GM23338 (cell line): ENCODE measurements at places on chromosomes 12 and 14.

DNA sequence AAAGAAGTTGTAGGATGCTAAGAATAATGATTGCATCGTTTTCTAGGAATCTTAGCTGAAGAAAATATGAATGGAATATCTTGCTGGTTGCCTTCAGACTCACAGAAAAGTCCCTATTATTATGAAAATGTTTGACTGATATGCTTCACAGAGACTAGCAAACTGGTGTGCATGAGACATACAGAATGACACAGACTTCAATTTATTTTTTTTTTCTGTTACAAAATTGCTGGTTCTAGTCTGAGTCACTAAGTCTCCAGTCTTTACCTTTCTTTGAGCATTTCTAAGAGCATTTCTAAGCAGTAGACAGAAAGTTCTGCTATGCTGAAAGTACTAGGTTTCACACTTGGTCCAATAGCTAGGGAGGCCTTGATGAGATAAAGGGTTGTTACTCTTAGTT lies 377.6 kb upstream of the ATP2B1 start:
- DNase-seq: no peak

DNA sequence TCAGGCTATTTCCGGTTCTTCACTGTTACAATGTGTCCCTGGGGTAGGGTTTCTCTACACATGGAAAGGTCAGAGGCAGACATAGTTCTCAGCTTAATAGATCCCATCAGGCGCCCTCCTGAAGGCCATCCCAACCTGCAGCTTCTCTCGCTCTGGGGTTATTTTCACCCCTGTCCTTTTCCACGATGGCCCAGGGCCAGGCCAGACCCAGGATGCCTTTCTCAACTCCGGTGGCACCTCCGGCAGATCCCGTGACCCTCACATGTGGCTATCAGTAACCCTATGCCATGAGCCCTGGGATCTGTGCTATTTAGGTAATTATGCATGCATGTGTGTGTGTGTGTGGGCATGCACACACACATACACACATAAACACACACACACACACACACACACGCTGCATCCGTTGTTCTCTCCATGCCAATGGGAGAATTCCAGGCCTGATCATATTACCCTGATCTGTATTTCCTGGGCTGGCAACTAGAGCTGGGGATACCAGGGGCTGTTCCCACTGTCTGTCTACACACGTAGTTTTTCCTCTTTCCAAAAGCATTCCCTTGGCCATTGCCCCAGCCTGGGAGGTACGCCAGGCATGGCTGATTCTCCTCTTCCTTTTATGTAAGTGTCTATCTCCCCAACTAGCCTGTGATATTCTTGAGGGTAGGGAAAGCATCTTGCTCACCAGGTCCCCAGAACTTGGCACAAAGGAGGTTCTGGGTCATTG lies 51.2 kb upstream of the NOS1 start:
- no peak for DNase-seq

DNA sequence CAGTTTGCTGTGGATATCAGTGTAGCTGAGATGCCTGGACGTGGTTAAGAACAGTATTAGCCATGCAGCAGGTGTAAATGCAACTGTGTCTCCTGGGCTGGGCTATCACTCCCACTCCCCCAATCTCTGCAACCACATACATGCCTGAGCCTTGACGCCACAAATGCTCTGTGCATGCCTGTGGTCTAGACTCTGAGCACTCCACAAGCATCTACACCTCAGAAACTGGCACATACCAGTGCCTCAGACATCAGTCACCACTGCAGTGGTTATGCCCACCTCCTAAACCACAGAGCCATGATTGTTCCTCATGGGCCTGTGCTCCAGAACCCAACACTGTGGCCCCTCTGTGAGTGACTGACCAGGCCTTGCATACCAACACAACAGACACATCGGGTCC lies 226.8 kb upstream of the ALG10 start:
- no peak for DNase-seq

DNA sequence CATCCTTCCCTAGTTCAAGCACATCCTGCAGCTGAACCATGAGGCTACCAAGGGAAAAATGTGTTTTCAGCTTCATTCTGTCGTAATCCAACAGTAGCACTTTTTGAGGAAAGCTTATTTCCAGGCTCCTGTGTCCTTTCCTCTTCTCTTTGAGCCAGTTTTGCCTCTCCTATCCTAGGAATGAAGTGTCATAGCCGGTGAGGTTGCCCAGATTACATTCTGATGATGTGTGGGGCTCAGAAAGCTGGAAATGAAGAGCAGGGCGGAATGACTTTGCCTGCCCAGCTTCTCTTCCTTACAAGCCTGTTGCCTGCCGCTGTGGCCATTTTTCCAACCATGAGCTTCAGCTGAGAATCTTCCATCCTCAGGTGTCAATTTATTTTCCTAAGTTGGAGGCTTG lies 381.8 kb downstream of the NUAK1 start:
- DNase-seq: no peak

DNA sequence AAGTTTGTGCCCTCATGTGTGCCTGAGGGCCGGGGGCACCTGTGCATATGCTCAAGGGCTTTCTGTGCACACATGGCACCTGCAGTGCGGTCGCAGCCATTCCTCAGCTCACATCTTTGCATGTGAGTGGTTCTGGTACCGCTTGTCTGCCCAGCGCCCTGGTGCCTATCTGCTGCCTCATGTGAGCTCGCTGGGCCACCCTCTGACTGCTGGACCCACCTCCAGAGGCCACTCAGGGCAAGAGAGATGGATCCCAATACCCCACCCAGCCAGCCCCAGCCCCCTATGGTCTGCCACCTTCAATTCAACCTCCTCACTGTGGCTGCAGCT lies 5.4 kb upstream of the AMN start:
- no peak for DNase-seq

DNA sequence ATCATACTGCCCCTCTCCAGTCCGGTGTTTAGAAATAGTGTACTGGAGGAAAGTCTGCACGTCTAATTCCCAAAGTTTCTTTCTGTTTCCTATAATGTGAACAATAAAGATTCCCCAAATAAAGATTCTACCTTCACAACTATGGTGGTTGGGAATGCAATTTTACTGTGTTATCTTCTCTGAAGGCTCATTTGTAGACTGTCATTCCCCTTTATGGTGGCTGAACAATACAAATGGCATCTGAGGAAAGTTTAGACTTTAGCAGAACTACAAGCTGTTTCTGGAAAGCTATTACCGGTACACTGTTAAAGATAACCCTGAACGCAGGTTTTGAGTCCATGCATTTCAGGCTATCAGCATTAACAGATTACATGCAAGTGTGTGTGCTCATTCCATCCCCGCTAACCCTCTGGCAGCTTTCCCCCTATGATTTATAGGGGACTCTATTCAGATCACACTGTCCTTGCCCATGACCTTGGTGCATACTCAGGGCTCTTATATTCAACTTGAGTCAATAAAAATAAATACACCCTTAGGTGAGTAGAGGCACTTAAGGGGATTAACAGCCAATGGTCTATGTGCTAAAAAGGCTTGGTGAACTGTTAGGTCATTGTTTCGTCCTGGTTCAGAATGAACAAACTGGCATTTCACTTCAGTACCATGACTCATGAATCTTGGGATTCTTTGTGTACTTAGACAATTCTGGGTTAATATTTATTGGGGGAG lies 60.7 kb upstream of the PYGL start:
- no peak for DNase-seq

DNA sequence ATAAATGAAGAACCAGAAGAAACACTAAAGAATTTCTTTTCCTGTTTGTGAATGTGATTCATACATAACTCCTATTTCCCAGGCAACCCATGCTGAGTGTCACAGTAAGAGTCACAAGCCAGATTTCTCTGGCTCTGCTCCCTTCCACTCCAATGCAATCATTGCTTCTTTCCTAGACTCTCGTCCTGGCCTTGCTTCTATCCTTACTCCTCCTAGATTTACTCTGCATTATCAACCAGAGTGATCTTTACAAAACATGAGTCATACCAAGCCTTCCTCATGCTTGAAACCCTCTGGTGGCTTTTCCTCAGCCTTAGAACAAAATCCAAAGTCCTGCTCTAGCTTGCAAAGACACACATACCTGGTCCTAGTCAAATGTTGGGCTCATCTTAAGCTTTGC lies 13.3 kb downstream of the IL22 start:
- no peak for DNase-seq

- no peak for DNase-seq
Observed at GRCh38 chr14:101556566-101557320, 4.6 kb upstream of the DIO3 start.

DNA sequence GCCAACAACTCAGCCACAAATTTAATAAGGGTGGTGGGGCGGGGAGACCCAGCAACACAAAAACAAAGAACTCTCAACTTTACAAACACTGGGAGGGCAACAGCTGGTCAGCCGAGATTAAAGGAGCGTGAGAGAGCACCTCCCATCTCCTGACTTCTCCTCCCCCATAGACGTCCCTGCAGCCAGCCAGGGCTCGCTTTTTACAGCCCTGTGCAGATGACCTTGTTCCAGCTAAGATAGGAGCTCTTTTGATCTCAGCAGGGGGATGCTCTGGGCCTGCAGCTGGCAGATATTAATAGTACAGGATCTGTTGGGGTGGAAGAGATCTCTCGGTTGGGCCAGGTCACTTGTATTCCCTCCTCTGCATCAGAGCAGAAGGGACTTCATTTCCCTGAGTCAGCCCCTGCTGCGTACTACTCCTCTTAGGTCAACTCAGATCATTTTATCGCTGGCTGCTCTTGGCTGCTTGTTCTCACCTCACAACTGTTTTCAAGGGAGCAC lies 475.8 kb downstream of the RAD51B start:
- DNase-seq: no peak

- DNase-seq: no peak
Observed at GRCh38 chr14:61670576-61670975, 24.7 kb upstream of the HIF1A start.

DNA sequence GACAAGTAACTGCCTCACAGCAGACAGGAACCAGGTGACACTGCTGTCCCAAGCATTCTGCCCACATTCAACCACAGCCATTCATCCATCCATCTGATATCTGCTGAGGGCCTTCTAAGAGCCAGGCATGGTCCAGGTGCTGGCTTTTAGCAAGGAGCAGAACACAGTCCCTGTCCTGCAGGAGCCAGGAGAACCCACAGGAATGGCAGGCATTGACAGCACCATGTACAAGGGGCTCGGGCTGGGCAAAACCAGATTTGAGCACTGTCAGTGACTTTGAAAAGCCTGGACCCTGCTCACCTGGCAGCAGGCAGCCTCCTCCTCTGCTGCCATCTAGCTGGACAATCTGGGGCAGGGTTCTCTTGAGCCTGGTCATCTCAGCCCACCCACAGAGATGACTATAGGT lies 137.0 kb downstream of the ZFP36L1 start:
- DNase-seq: no peak

DNA sequence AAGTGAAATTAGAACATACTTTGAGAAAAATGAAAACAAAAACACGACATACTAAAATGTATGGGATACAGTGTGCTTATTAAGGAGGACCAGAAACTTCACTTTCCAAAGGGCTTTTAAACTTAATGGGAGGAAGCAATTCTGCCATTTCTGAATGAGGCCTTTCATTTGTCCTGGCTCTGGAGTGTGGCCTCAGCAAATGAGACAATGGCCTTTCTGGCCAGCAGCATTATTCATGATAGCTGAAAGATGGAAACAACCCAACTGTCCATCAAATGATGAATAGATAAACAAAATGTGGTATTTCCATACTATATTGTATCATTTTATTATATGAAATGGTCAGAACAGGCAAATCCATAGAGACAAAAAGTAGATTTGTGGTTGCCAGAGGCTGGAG lies 338.6 kb downstream of the CEP128 start:
- DNase-seq: no peak

DNA sequence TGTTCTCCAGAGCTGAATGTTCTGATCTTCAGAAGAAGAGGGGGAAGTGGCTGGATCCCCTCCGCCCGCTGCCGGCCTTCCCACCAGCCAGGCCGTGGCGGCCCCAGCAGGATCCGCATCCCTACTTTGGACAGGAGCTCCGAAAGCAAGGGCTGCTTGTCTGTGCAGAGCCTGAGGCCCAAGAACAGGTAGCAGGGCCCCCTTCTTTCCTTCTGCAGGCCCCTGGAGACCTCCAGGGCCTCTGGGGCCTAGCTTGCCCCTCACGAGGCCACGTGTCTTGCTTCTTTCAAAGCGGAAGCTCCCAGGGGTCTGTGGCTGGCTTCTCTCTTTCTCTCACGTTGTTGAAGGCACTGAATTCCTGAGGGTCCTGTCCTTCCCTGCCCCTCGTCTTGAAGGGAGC lies 13.2 kb downstream of the PGF start:
- no peak for DNase-seq

GRCh38 chr14:74525361-74525851 lies 31.8 kb downstream of the ISCA2 start:
- no peak for DNase-seq

- no peak for DNase-seq
Observed at GRCh38 chr14:101962503-101962874, 1.9 kb upstream of the DYNC1H1 start.

- DNase-seq: no peak
Observed at GRCh38 chr14:46488374-46488773, 163.2 kb downstream of the RPL10L start.

DNA sequence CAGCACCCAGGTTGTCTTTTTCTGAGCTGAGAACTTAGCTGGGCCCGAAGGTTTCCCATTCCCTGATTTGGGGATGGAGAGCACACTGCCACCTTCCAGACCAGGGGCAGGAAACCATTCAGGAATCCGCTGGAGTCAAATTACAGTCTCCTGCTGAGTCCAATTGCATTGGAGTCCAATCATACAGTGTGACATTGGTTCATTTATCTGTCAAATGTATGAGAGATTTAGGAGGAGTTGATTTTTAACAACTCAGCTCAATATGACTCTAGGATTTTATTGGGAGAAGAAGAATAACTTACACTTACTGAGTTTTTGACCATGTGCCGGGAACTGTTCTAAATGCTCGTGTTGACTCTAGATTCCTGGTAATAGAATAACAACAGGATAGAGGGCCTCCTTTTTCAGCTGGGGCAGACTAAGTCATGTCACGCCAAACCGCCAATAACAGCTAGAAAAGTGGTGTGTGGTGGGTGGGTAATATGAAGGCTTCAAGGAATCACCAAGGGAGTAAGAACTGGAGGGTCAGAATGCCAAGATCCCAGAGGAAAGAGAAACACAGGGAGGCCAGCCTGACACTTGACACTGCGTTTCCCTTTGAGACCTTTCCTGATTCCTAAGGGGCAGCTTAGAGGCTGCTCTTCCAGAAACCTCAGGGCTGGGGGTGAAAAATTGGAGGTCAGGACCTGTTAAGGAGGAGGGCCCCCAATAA lies 11.5 kb downstream of the SYNDIG1L start:
- peak; percentile 82 for DNase-seq

DNA sequence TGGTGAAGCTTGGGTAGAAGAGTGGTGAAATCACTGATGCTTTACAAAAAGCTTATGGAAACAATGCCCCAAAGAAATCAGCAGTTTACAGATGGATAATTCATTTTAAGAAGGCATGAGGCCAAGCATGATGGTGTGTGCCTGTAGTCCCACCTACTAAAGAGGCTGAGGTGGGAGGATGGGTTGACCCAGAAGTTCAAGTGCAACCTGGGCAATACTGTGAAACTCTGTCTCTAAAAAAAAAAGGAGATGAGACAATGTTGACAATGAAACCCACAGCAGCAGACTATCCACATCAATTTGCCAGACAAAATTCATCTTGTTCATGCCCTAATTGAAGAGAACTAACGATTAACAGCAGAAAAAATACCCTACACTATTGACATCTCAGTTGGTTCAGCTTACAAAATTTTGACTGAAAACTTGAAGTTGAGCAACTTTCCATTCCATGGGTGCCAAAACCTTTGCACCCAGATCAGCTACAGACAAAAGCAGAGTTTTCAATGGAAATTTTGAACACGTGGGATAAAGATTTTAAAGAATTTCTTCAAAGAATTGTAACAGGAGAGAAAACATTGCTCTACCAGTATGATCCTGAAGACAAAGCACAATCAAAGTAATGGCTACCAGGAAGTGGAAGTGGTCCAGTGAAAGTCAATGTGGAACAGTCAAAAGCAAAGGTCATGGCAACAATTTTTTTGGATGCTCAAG lies 26.7 kb downstream of the BTG1 start:
- no peak for DNase-seq
